Activated CD8-positive, alpha-beta T cell treated with anti-CD3 and anti-CD28 coated beads for 36 hours (primary cell): ENCODE measurements at places on chromosomes 6 and 20. TPM values are rescaled to one million over a fixed set of nuclear protein-coding genes. Genes with fewer than 3 reads are reported as not detected.
A peak's percentile ranks its signal among the peaks of the same experiment; 100 is the strongest.

GRCh38 chr6:15378866-15379265 is 133.0 kb downstream of the JARID2 start:
- DNase-seq: no peak

DNA sequence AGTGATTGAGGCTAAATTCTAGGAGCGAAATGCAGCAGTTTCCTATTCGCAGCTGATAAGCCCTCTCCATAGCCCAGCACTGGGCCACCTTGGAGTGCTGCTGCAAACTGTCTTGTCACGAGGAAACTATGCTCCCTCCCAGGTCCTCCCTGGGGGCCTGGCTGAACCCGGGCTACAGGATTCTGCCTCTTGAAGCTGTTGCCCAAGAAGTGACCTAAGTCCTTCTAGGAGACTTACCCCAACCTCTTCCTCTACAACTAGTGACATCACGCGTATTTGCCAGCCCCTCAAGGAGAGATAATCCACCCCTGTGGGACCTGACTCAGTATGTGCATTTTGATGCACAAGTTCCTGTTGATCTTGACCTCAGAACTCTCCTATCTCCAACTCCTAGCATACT is 26.5 kb upstream of the ZFAND3 start:
- DNase-seq: no peak

- no peak for DNase-seq
Measured at GRCh38 chr6:142671791-142672190, 273.2 kb downstream of the HIVEP2 start.

DNA sequence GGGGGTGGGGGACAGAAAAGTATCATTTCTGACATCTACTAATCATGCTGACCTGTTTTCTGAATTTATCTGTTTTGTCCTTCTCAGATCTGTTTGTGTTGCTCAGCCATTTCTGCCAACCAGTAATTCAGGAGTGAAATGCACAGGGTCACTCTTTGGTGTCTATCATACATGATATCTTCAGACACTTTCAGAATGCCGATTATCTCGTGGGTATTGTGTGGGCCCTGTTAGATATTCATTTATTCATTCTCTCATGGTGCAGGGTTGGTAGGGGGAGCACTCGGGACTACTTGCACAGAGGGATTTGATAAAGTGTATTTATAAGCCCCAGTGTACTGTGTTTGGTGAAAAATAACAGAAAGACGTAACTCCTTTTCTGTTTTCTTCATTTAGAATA is 101.2 kb upstream of the CITED2 start:
- no peak for DNase-seq

DNA sequence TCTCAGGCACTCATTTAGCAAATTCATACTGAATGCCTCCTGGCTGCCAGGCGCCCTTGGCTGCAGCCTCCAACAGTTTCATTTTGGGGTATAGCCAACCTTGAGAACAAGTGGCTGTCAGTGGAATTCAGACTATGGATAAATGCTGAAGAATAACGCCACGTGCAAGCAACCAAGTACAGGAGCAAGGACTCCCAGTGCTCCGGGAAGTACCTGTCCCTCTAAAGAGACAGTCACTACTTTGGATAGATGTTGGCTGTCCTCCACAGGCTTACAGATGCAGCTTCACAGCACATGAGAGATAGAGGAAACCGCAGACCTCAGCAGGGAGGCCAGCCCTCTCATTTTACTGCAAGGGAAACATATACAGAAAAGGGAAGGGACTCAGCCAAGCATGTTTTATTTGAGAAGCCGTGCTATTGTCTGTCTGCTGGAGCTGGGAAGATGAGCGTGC is 658.2 kb downstream of the PTPRT start:
- DNase-seq: no peak

GRCh38 chr20:60802676-60803075 is 449.4 kb upstream of the CDH4 start:
- no peak for DNase-seq

DNA sequence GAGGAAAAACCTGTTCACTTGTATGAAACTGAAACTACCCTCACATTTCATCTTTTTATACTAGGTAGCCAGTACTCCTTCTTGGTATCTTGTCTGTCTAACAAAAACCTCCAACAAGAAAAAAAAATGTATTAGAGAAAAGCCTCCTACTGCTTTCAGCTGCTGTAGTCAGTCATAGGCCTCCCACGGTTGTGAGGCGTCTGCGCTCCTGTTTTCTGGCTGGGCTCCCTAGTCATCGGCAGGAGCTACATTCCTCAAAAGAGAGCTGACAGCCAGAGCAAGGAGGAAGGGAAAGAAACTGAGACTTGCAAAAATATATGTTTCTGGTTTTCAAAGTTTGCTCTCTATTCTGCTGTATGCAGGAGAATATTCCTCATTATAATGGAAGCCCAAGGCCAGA is 517.0 kb downstream of the LMBRD1 start:
- DNase-seq: no peak

DNA sequence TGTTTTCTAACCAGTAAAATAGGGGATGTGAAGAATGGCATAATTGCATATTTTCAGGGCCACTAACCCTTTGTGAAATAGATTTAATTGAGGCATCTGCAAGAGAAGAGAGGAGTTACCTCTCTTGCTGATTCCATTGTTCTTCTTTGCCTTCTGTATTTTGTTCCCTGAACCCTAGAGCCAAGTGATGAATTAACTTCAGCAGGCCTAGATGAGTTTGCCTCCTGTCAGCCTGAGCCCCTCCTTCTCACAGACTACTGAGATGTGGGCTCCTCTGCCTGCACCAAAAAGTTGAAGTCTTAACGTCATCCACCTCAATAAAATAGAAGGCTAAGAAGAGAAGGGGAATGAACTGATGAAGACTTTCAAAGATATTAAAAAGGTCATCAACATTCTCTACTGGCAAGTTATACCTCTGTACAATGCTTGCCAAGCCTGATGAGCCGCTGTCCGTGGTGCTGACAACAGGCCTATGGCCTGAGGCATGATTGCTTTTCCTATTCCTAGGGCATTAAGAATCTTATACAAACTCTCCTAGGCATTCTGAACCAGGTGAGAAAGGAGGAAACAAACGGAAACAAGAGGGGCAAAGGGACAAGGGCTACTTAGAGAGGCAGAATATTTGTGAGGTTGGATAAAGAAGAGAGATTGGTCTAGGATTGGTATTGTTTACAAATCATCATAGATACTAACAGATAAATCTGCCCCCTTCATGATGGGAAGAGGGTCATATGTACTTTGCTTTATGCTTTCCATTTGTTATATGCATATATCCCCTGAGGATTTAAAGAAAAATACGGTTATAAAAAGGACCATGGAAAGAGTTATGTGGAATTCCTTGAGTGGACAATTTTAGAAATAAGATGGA is 46.8 kb downstream of the CD24 start:
- peak; percentile 41 for DNase-seq

Gene OR11A1
- total RNA-seq: not detected

Gene OR12D3
- not detected for total RNA-seq

Gene HMGN4
- 83.3 TPM for total RNA-seq

Gene NRM
- 21.0 TPM for total RNA-seq

Gene ALDH5A1
- 20.7 TPM for total RNA-seq
